NCI-H345 (cell line): ENCODE measurements at places on chromosomes 11 and 22.

GRCh38 chr11:17927681-17928343, 85.0 kb downstream of the SERGEF start:
- DNase-seq: no peak

GRCh38 chr11:62611705-62612365, 740 bp downstream of the EML3 start:
- DNase-seq: no peak

- no peak for DNase-seq
Measured at GRCh38 chr11:129208863-129209262, 16.7 kb upstream of the ARHGAP32 start.

- DNase-seq: no peak
Measured at GRCh38 chr22:49583341-49583740, 244.3 kb downstream of the BRD1 start.

- no peak for DNase-seq
Measured at GRCh38 chr11:103202048-103202651, 92.9 kb downstream of the DYNC2H1 start.
